ENCODE measurements at places on chromosomes 12 and 14.

DNA sequence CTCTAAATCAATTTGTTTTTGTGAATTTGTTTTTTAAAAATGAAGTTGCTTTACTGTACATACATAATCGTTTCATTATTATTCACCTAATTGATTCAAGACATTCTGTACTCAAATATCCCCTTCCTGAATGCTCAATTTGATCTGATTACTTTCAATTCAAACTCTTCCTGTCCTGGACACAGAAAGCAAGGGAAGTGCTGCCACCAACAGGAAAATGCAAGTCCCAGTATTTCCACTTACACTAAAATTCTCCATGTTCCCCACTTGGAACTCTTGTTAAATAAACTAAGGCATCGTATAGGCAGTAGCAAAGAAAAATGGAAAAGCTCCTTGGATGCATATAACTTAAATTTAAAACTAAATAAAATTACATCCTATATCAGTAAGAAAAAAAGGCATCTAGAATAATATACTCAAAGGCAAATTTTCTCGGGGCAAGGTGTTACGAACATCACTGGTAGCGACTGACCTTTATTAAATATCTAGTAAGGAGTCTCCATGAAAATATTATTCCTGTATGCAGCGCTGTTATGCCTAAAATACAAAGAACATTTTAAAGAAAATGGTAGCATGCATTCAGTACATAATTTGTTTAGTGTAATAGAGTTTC lies 72.0 kb upstream of the DBX2 start:
- peak; percentile 49 for DNase-seq

GRCh38 chr12:83865431-83865830 lies 1047.2 kb downstream of the SLC6A15 start:
- DNase-seq, result peak; percentile 79

GRCh38 chr12:56271031-56271430 lies 4.3 kb downstream of the COQ10A start:
- peak; percentile 49 for DNase-seq

GRCh38 chr14:35944847-35945246 lies 118.7 kb downstream of the BRMS1L start:
- peak; percentile 64 for DNase-seq

- no peak for DNase-seq
These were observed 4.7 kb downstream of the LIN52 start for GRCh38 chr14:74089251-74090020.

- peak; percentile 83 for DNase-seq
These were observed 13.2 kb upstream of the TIGAR start for GRCh38 chr12:4307593-4308333.

DNA sequence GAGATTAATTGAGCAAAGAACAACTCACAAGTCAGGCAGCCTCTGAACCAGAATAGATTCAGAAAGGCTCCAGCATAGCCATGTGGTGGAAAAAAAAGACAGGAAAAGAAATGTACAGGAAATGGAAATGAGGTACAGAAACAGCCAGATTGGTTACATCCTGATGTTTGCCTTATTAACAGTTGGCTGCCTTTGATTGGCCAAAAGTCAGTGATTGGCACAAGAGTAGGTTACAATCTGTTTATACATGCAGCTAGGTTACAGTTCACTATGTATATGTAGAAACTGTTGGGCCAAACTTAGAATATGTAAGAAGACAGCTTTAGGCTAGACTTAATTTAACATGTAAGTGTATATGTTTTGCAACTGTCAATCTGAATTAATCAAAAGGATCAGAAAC lies 118.9 kb downstream of the UNC79 start:
- DNase-seq, result peak; percentile 16

DNA sequence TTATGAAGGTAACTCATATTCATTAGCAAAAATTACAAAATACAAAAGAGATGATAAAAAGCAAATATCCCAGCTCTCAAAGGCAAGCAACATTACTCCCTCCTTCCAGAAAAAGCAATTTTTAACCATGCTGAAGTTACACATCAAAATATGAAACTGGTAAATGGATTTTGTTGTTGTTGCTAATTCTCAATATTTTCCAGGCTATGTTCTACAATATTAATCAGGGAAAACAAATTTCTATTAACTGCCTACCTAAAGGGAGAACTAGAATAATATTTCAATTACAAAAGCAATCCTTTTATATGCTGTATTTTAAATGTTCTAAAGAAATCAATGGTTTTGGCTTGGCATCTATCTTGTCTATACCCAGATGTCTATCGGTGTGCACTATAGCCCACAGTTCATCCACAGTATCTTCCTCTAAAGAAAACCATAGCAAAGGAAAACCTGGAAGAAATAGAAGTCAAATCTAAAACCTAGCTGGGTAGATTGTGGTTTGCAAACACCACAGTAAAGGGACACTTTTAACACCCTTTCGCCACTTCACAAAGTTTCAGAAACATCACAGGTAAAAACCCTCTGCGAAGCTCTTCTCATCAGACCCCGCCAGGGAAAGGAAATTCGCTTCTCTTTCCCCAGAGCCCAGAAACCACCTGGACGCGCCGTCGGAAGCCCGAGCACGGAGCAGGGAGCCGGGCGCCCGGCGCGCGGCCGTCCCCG lies 32.0 kb downstream of the TC2N start:
- DNase-seq, result no peak

Measured in PC-3 (cell line).